Purkinje cell (primary cell): ENCODE measurements at places on chromosomes 3 and 15. TPM values are rescaled to one million over a fixed set of nuclear protein-coding genes. Genes with fewer than 3 reads are reported as not detected.

Gene CMTM8
- 1.7 TPM in 1 of 2 replicates, not detected in the other for polyA plus RNA-seq

Gene CTDSPL
- polyA plus RNA-seq = 5.1 and 8.3 TPM in 2 replicates

Gene TRIM71
- 0.27 TPM in 1 of 2 replicates, not detected in the other for polyA plus RNA-seq

Gene ERICH6
- 0.79 TPM in 1 of 2 replicates, not detected in the other for polyA plus RNA-seq
